GM13976 (cell line): ENCODE measurements at places on chromosomes 12 and 14.

DNA sequence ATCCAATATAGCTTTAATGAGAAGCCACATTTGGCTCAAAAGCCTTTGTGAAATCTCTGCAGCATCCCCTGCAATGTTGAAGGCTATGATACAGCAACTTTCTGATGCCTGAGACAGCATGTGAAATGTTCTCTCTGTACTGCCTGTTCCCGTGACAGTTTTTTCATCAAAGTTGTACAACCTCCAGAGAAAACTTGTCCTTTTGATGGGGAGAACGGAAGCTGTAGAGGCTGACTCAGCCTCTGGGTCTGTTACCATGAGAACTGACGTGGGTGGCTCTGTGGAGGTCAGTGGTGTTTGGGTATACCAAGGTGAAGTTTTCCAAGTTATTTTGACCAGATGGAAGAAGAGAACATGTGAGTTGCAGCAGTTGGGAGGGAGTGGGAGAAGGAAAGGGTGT lies 17.0 kb downstream of the SLC4A8 start:
- DNase-seq: no peak

DNA sequence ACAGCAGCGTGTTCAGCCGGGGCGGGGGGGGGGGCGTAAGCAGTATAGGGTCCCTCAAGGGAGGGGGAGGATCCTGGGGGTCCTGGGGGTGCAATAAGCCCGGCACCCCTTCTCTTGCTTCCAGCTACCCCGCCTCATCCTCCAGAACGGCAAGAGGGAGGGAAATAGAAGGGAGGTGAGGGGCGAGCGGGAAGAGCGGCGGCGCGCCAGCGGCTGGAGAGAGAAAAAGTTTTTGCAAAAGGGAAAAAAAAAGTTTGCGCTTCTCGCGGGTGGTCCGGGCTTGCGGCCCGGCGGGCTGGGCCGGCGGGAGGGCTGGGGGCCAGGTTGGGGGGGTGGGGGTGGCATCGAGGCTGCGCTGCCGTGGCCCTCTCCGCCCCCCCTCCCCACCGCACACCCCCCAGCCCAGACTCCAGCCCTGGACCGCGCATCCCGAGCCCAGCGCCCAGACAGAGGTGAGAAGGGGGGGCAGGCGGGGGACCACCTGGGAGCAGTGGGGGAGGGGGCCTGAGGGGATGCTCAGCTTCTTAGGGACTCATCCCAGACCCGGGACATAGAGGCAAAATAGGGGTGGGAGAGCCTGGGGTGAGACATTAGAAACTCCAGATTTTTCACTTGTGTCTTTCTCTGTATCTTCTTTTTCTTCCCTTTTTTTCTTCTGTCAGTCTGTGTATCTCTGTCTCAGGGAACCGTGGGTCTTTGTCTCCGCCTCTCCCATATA lies at the start of gene GLI1:
GLI1 (plus strand) TSS at position 36 of the 718 bp plus-strand sequence. CDS start 3,907 bp downstream, outside the sequence.
- DNase-seq: peak; percentile 69

DNA sequence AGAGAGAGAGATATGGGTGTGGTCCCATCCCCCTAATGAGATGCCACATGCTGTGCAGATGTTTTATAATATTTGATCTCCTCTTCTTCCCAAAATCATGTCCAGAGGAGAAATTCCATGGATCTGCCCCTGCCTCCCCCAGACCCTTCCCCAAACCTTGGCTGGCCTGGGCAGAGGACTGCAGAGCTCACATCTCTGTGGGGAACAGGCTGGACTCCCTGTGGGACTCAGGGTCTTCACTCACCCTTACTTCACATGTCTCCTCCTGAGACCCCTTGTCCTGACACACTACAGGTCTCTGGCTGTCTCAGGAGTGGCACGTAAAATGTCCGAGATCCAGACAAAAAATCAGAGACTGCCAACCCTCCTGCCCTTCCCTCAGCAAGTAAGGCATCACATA lies 76.0 kb upstream of the CAPRIN2 start:
- DNase-seq: no peak

GRCh38 chr14:68977718-68978171 lies 1.4 kb downstream of the ACTN1 start:
- peak; percentile 52 for DNase-seq

DNA sequence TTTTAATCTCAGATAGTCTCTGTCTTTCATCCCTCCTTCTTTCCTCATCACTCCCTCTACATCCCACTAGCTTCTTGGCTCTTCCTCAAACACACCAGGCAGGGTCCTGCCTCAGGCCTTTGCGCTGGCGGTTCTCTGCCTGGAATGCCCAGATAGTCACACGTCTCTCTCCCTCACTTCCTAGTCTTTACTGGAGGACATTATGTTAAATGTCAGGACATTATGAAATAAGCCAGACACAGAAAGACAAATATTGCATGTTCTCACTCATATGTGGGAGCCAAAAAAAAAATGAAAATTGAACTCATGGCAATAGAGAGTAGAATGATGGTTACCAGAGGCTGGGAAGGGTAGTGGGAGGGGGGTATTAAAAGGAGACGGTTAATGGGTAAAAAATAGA lies 442.0 kb downstream of the MED13L start:
- no peak for DNase-seq

DNA sequence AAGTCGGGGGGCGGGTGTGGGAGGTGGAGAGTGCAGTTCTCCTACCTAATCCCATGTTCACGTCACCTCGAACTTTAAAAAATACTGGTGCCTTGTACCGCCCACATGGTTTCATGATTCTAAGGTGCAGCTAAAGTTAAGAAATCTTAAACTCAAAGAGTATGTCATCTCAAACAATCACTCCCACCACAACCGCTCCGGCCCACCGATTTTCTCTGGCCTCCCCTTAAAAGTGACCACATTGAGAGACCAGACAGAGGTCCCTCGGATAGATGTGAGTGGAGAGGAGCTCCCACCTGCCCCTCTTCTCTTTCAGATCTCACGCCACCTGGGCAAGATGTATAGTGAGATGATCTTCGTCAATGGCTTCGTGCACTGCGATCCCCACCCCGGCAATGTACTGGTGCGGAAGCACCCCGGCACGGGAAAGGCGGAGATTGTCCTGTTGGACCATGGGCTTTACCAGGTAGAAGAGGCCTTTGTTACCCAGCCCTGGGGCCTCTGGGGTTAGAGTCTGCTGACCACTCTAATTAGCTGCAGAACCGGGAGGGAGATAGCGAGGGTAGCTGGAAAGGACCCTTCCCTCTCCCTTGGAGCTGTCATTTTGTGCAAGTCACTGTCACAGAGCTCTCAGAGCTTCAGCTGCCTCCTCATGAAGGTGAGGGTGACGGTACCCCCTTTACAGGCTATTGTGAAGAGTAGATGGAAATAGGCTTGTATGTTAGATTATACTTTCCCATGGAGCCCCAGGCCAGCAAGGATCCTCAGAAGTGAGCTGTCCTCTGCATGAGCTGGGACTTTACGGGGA lies 124.4 kb downstream of the ADCK1 start:
- no peak for DNase-seq

- DNase-seq: no peak
These were observed 33.0 kb downstream of the PWP1 start for GRCh38 chr12:107718606-107719005.

- no peak for DNase-seq
These were observed 273.6 kb downstream of the AKAP6 start for GRCh38 chr14:32602699-32603098.

DNA sequence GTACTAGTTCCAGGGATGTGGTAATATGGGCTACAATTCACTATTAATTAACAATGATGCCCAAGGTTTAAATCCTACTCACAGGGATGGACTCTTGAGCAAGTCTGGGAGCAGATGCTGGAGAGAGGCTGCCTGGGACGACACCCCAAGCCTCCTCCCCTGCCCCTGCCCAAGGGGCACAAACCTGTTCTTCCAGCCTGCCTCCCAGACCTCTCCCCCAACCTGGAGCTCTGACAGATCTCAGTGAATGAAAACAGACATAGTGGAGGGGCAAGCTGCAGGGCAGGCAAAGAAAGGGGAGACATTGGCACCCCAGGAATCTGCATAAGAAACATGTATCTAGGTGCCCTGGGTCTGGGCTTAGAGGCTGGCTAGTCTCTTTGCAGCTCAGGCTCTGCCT lies 5.8 kb downstream of the KDM2B start:
- DNase-seq: no peak
